ENCODE measurements at places on chromosomes 7 and 10. TPM values are rescaled to one million over a fixed set of nuclear protein-coding genes. Genes with fewer than 3 reads are reported as not detected.
A peak's percentile ranks its signal among the peaks of the same experiment; 100 is the strongest.

DNA sequence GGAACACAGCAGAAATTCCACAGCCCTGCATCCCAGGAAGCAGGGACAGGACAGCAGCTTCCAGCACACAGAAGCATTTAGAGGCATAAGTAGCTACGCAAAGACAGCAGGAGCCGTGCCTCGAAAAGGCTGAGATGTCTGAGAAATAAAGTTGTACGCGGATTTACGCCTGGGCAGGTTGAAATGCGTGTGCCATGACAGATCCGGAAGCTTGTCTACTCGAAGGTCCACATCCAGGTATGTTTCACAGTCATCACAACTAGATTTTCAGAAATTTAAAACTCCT lies 26.1 kb downstream of the DIP2C start:
- no peak for DNase-seq

Gene LMTK2
- 23.1 TPM for total RNA-seq

- DNase-seq = no peak
Observed at GRCh38 chr7:117405519-117405918, 21.8 kb downstream of the ASZ1 start.

DNA sequence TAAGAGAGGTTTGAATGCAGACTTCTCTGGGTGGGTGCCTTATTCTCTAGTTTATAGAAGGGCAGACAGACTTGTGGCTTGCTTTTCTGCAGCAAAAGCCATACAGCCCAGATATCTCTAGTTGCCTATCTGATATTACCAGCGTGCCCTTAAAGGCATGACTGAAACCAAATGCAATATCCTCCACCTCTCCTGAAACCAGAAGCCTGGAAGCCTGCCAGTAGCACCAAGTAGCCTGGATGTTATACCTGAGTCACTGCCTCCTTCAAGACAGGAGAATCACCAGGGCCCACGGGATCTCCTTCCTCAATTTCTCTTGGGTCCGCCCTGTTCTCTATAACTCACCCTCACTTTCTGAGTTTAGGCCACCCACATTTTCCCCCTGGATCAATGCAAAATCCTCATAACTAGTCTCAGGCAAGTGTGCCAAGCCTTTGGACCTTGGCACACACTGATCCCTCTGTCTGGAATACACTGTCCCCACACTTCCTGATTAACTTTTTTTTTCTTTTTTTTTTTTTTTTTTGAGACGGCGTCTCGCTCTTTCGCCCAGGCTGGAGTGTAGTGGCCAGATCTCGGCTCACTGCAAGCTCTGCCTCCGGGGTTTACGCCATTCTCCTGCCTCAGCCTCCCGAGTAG lies 638.4 kb downstream of the GALNT17 start:
- DNase-seq = no peak

Gene LFNG
- 85.6 TPM for total RNA-seq

DNA sequence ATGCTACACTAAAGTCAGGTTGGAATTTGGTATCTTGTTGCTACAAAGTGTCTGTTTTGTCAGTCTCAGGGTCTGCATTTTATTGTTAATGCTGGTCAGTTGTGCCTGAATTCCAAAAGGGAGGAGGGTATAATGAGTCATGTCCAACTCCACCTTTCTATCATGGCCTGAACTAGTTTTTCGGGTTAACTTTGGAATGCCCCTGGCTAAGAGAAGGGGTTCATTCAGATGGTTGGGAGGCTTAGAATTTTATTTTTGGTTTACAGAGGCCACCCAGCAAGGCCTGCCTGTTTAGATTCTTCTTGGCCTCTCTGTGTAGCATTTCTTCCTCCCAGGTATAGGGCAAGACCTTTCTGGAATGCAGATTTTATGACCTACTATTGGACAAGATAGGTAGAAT lies 93.2 kb downstream of the SKIDA1 start:
- DNase-seq = no peak

Gene CHAT
- not detected for total RNA-seq

DNA sequence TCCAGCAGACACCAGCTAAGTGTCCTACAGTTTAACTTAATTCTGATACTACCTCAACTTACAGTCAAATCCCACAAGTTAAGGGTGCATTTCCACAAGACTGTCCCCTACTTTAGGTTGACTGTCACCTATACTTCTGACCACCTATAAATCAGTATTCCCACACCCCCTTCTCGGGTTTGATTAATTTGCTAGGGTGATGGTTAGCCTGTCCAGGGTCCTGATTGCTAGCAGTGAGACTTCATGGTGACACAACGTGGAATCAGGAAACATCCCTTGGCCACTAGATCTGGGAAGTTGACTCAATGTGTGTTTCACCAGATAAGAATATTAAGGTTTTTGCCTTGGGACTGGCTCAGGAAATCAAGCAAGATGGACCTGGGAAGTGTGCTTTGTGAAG lies 88.4 kb downstream of the OR13A1 start:
- DNase-seq = no peak

GRCh38 chr7:132077971-132078685 lies 498.1 kb downstream of the PLXNA4 start:
- DNase-seq = no peak

- peak; percentile 44 for DNase-seq
Observed at GRCh38 chr7:35695473-35695850, 527 bp upstream of the HERPUD2 start.

GRCh38 chr10:88395677-88396076 lies 187.4 kb downstream of the RNLS start:
- DNase-seq = no peak

Gene ZSCAN21
- 7.9 TPM for total RNA-seq

- no peak for DNase-seq
Observed at GRCh38 chr7:55366461-55367070, 1.4 kb downstream of the LANCL2 start.

- no peak for DNase-seq
Observed at GRCh38 chr10:571166-571565, 118.3 kb downstream of the DIP2C start.

Gene DHX32
- 26.6 TPM for total RNA-seq

GRCh38 chr7:78794101-78794500 lies 659.4 kb downstream of the MAGI2 start:
- no peak for DNase-seq

Gene KIN
- total RNA-seq = 3.4 TPM

Gene SCIN
- total RNA-seq = 1.5 TPM

DNA sequence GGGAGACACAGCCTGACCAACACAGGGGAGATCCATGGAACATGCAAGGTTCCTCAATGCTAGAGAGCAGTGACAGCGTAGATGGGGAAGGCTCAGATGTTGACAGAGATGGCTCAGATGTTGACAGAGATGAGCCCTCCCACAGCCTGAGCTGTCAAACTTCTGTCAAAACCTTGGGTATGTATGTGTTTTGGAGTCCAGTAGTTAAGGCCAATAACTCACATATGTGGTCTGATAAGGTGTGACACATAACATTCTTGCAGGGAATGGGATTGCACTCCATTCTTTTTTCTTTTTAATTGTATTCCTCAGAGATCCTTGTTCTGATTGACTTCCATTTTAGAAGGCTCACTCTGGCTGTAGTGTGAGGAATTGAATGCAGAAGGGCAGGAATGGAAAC lies 136.3 kb downstream of the C1GALT1 start:
- DNase-seq = no peak

DNA sequence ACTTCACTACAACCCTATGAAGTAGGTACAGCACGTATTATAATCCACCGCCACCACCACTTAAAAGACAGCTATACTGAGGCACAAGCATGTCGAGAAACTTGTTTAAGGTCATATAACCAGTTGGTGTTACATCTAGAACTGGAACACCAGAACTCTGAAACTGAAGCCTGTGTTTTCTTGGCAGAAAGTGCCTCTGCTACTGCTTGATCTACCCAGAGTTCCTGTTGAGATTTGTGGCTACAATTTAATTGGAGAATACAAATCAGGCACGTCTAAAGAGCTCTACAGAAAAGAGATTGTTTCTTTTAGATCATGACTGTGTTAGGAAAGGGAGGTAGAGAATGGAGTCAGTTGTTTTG lies 4.3 kb upstream of the ADD3 start:
- peak; percentile 58 for DNase-seq

DNA sequence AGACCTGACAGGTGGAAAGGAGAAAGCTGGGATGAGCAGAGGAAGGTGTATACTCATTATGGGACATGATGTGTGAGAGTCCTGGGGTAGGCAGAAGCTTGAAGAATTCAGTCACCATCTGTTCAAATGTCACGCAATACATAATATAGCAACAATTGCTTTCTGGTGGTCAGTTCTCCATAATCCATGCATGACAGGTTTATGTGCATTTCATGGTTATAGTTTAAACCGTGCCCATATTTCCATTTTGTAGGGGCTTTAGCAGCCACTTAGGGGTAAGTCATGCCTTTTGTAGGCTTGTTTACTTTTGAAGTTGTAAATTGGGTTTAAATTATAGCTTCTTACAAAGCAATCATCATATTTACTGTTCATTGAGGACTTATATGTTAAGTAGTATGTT lies 158.8 kb downstream of the NXPH1 start:
- DNase-seq = no peak

Gene CTAGE8
- not detected for total RNA-seq

- no peak for DNase-seq
Observed at GRCh38 chr7:145534301-145534700, 582.3 kb upstream of the CNTNAP2 start.

DNA sequence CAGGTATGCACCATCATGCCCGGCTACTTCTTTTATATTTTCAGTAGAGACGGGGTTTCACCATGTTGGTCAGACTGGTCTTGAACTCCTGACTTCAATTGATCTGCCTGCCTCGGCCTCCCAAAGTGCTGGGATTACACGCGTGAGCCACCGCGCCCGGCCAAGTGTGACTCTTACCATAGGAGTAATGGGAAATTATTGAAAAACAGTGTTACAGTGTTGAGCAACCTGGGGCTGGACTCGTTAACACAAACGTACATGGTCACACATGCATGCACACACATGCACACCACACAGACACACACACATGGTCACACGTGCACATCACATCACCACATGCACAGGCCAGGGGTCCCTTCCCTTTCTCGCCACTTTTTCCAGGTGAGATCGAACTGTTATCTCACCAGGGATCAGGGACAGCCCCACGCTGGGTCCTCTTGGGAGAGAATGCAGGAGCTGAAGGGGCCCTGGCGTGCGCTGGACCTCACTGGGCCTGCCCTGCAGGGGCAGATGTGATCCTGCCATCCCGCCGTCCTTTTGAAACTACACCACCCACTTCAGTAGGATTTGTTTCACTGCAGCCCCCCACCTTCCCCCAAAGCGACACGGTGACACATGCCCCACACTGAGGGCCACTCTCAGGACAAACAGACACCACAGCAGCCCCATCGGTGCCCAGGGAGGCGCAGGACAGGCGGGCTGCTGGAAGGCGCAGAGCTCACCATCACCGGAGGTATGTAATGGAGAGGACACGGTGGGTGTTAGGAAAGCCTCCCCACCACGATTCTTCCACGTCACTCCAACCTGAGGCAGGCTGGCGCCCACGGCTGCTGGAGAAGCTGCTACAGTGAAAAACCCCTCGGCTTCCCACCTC lies 10.2 kb downstream of the RADIL start:
- DNase-seq = no peak

DNA sequence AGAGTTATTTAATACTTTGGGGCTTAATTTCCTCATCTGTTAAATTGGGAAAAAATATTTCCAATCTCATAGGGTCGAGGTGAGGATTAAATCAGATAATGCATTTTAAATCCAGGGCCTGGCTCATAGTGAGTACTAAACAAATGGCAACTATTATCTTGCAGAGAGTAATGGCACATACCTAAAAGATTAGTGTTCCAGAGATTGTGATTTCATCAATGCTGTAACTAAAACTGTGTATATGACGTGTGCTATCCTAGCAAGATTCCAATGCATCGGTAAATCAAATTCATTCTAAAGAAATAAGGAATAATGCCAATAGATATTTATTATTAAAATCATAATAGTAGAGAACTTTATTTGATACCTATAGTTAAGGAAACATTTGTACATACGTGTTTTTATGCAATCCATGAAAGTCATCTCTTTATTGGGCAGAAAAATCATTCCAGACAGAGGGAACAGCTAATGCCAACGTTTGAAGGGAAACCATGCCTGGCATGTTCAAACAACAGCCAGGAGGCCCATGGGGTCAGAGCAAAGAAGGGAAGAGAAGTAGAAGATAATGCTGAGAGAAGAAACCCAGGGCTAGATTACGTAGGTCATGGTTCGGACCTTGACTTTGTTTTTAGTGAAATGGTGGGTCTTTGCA lies 174.8 kb upstream of the AGR3 start:
- no peak for DNase-seq

Gene HPSE2
- 0.08 TPM for total RNA-seq

DNA sequence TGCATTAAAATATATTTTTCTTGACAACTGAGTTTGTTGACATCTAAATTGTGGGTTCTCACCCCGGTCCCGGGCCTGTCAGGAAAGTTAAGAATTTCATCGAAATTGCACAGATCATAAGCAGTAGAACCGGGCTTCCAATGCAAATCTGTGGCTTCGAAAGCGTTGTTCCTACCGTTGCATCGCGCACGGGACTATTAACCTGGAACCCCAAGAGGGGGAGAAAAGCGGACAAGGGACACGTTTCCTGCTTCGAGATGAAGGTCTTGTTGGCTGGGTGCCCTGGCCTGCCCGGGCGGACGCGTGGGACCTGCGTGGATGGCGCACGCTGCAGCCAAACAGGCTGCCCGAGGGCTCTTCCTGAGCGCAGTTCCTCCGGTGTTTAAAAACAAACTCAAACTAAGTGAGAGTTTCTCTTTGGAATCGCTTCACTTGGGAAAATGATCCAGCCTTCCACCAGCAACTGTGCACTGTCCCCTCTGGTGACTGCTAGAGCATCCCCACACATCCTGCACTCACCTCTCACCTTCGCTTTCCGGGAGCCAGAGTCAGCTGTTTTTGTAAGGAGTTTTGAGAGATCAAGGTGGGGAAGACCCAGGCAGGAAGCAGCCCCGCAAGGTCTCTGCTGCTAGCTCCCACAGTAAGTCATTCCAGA lies 5.1 kb upstream of the TBX20 start:
- DNase-seq = no peak

DNA sequence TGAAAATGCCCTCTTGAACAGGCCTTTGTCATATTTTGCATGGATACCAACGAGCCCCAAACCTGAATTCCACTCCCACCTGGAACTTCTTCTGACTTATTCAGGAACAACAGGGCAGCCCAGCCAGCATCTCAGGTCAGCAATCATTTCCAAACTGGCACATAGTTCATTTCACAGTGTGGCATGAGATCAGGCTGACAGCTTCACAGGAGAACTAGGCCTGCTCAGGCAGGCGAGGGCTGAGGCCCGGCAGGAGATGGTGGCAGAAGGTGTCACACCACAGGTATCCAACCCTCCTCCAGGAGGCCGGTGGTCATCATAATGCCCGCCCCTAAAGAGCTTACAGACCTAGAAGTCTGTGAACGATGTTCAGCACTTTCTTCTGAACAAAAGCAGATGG lies 42.5 kb downstream of the DENND11 start:
- no peak for DNase-seq

Gene TAS2R5
- total RNA-seq = 0.10 TPM

Gene PPP1R17
- total RNA-seq = not detected
